Natural killer cell (primary cell): ENCODE measurements at places on chromosomes 13 and 19.
A peak's percentile ranks its signal among the peaks of the same experiment; 100 is the strongest.

GRCh38 chr13:73079359-73079758 lies 20.6 kb downstream of the KLF5 start:
- no peak for DNase-seq

- DNase-seq: no peak
These were observed 46.4 kb downstream of the THSD1 start for GRCh38 chr13:52359534-52359933.

DNA sequence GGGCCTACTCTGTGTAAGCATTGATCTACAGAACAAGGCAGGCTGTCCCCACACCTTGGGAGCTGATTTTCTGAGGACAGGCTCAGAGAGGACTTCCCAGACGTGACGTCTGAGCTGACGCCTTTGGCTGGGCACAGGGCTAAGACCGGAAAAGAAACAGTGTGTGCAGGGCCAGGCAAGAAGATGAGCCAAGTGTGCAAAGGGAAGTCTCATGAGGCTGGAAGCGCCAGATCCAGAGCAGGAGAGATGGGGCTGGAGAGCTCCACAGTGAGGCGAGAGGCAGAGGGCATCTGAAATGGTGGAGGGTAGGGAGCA lies 12.7 kb downstream of the IGLON5 start:
- DNase-seq: no peak

DNA sequence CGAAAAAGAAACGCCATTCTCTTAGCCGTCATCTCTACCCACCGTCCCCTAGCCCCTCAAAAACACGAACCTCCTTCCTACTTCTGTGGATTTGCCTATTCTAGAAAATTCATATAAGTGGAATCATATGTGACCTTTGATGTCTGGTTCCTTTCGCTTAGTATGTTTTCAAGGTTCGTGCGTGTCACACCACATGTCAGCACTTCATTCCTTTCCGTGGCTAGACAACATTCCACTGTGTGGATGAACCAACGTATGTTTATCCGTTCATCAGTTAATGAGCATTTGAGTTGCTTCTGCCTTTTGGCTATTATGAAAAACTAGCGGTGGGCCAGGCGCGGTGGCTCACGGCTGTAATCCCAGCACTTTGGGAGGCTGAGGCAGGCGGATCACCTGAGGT lies 14.0 kb upstream of the PPP1R12C start:
- DNase-seq: no peak

DNA sequence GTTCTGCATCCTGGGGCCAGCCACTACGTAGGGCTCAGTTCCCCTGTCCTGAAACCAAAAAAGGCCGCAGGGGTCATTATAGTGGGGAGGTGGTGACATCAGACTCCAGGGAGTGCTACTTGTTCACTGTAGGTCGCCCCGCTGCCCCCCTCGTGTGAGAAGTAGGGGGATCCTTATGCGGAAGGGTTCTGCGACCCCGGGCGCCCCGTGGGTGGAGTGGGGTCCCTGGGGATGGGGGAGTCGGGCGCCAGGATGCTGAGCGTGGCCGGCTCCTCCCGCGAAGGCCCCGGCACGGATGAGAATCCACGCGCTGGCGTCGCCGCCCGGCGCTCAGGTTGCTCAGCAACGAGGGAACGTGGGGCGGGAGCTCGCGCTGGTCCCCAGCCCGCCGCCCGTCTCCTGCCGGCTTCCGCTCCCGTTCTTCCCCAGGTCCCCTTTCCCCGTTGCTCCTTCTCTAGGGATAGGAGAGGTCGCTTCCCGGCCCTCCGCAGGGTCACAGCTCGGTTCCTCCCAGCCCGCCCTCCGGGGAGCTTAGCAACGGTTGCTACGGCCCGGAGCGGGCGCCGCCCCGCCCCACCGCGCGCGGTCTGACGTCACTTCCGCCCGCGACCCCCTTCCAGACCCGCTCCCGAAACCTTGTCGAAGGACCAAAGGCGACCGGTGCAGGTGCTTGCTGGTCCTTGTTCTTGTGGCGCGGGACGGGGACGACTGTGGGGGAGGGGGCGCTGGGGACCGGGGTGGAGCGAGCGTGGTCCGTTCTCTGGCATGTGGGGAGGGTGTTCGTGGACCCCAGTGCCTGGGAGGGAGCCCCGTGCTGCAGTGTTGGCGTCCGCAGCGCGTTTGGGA lies at the start of gene NAT14:
TSS of gene NAT14 (plus strand) at position 596 of the 846 bp plus-strand sequence. CDS start 521 bp downstream, outside the sequence.
- DNase-seq: peak; percentile 64

- peak; percentile 87 for DNase-seq
These were observed 37.3 kb downstream of the RNF6 start for GRCh38 chr13:26184791-26185250.

DNA sequence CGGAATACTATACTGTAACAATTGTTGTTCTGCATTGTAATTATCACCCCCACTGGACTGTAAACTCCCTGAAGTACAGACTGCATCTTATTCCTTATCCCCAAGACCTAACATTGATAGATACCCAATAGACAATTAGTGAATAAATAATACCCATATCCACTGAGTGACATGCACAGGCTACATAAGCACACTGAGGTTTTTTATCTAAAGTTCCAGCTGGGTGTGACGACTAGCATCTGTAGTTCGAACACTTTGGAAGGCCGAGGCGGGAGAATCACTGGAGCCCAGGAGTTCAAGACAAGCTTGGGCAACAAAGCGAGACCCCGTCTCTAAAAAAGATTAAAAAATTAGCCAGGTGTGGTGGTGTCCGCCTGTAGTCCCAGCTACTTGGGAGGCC lies 2.5 kb downstream of the KPNA3 start:
- no peak for DNase-seq

- no peak for DNase-seq
These were observed 267.3 kb downstream of the LHFPL6 start for GRCh38 chr13:39335721-39336120.
